ENCODE measurements at places on chromosomes 4 and X. TPM values are rescaled to one million over a fixed set of nuclear protein-coding genes. Genes with fewer than 3 reads are reported as not detected.

DNA sequence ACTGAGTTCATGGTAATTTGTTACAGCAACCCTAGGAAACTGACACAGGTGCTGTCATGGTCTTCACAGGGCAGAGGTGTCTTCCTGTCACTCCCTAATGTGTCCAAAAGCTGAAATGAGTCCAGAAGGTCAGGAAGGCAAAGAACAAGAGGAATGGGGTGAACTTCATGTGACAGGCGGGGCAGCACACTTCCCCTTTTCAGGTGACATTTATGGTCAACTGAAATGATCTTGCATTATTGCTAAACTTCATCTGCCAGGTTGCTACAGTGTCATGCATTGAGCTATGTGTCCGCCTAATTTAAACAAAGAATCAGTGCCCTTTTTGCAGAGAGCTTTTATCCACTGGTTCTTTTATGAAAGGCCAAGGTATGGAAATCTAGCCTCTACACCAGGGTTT is 15.9 kb upstream of the CCDC149 start:
- no peak overlapping the region for H3K27ac ChIP-seq
- H3K27me3 ChIP-seq = peaks cover 10% of the 10 kb centered on the region
- no peak for DNase-seq
- H3K36me3 ChIP-seq = no peaks in the 10 kb centered on the region

Gene MRPS18C
- total RNA-seq = 141 TPM

DNA sequence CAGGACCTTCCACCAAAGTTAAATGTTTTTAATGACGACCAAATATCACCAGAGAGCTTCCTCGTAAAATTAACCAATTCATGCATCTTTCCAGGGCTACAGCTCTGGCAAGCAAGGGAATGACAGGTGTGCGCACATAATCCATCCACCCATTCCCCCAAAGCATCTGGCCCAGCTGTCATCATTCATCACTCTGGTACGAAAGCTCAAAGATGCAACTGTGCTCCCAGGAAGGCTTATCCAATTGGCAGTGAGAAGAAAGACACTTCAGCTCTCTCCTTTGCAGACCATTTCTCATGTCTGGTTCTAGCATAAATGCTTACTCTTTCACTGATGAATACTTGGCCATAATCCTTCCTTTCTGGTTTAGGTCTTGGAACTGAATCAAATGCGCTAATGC is 139.2 kb downstream of the NSUN7 start:
- no peak overlapping the region for H3K27ac ChIP-seq
- no peak for DNase-seq
- H3K27me3 ChIP-seq = no peaks in the 10 kb centered on the region
- no peaks in the 10 kb centered on the region for H3K4me1 ChIP-seq

DNA sequence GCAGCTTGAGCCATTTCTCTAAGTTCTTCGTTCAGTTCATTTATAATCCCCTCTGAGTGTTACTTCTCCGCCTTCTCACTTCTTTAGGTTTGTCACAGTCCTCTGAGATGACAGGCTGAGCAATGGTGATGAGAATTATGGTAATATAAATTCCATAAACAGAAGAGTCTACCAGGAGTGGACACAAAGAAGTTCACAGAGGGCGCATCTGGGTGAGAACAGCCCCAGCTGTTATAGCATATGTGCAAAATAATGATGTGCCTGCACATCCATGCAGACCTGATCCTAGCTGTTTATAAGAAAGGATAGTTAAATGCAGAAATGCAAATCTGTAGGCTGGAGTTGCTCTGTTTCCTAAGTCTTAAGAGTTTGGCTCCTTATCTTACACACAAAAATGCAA is 377.5 kb downstream of the KCNIP4 start:
- no peak overlapping the region for H3K4me3 ChIP-seq
- H3K27me3 ChIP-seq = no peaks in the 10 kb centered on the region
- no peak for DNase-seq
- no peak overlapping the region for H3K27ac ChIP-seq
- no peaks in the 10 kb centered on the region for H3K4me1 ChIP-seq
- no peaks in the 10 kb centered on the region for H3K36me3 ChIP-seq

Measured in HepG2 (cell line).